ENCODE measurements at places on chromosomes 4 and X.
A peak's percentile ranks its signal among the peaks of the same experiment; 100 is the strongest.

DNA sequence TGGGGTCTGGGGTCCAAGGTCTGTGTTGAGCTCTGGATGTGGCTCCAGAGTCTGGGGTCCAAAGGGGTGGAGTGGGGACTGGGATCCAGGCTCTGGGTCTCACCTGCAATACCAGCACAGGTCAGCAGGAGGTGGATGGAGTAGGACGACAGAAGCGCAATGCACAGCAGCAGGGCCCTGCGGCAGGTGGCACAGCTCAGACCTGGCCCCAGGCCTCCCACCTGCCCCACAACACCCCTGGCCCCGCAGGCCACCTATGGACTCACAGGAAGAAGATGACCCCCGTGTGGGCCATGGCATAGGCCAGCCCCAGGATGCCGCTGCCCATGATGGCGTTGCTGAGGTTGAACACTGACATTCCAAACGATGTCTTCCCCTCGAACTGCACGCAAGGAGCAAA lies 3.4 kb downstream of the SLC38A5 start:
- no peak for DNase-seq

- DNase-seq, result peak; percentile 52
Observed at GRCh38 chr4:59553721-59554091, 1646.4 kb upstream of the ADGRL3 start.

GRCh38 chr4:123262080-123262479 lies 134.5 kb upstream of the SPRY1 start:
- no peak for DNase-seq

GRCh38 chrX:107324493-107325310 lies 118.3 kb downstream of the DNAAF6 start:
- DNase-seq, result peak; percentile 12

- DNase-seq, result peak; percentile 37
Observed at GRCh38 chr4:176726803-176727202, 65.9 kb downstream of the VEGFC start.

DNA sequence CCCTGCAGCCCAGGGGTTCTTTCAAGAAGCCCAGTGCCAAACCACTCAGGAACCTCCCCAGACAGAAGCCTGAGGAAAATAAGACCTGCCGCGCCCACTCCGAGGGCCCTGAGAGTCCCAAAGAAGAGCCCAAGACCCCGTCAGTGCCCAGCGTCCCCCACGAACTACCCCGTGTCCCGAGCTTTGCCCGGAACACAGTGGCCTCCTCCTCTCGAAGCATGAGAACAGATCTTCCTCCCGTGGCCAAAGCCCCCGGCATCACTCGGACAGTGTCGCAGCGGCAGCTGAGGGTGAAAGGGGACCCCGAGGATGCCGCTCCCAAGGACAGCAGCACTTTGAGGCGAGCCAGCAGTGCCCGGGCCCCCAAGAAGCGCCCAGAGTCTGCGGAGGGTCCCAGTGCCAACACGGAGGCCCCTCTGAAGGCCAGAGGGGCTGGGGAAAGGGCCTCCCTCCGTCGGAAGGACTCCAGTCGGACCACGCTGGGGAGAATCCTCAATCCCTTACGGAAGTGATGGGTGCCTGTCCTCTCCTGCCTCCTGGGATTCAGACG lies 40.2 kb downstream of the FHDC1 start:
- no peak for DNase-seq

DNA sequence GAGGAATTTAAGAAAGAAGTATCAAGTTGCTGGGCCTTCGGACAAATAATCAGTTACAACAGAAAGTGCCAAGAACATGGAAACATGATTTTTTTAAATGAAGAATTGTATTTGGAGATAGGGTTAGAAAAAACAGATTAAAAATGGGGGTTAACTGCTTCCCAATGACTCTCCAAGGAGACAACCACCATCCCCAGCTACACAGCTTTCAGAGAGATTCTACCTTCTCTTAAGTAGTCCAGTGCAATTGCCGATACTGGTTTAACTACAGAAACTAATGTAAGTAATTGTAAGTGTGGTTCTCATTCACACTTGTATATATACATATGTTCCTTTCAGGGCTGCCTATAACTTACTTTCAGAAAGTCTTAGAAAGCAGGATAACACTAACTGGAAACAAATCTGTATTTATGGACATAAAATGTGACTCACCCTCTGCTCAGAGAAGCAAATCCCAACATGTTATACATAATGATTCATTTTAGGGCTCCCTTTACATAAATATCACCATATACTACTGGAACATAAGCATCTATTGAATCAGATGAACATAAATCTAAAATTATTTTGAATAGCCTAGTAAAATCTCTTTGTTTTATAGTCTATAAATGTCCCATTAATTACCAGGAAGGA lies 248.9 kb upstream of the UGT8 start:
- DNase-seq, result peak; percentile 48

- DNase-seq, result no peak
Observed at GRCh38 chr4:74999714-75000309, 66.9 kb downstream of the PARM1 start.

DNA sequence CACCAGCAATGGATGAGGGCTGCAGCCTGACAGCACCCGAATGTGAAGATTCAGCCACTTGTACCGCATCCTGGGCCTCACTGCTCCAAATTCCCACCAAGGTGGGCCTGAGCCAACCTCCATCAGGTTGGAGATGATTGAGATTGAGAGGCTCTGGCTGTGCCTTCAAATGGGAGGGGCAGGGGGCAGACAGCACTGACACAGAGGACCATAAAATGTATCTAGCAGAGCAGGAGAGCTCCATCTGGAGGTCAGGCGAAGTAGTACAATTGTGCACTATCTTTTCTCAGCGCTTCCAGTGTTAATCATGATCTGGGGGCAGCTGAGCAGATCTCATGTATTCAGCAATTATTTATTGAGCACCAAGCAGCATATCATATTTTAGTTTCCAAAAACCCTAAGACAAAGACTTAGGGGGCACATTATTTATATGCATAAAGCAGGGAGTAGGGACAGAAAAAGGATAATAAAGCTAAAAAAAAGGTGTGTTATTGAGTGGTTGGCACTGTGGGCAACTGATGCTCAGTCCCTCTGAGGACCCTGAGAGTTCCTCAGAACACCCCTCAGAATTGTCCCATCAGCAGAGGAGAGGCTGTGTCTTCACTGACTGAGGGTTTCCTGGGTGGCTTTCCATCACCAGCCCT lies 31.6 kb upstream of the C1QTNF7 start:
- DNase-seq, result no peak

- no peak for DNase-seq
Observed at GRCh38 chrX:19899217-19899788, 11.9 kb upstream of the SH3KBP1 start.

DNA sequence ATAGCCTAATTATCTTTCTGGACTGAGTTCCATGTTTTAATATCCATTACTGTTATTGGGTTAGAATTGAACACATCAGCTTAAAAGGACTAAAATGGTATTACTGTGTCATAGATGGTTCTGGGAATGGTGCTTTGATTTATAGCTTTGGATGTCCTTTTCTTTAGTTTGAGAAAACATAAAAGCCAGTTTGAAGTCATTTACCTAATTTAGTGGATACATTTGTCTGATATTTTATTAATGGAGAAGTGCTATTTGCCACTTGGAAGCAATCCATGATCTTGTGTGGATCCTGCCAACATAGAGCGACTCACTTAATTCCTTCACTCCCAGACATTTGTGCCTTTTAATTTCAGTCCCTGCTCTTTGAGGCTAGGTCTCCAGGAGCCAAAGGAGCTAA lies 212.4 kb upstream of the PACRGL start:
- no peak for DNase-seq

GRCh38 chrX:120238933-120239332 lies 11.7 kb upstream of the ZBTB33 start:
- DNase-seq, result no peak

DNA sequence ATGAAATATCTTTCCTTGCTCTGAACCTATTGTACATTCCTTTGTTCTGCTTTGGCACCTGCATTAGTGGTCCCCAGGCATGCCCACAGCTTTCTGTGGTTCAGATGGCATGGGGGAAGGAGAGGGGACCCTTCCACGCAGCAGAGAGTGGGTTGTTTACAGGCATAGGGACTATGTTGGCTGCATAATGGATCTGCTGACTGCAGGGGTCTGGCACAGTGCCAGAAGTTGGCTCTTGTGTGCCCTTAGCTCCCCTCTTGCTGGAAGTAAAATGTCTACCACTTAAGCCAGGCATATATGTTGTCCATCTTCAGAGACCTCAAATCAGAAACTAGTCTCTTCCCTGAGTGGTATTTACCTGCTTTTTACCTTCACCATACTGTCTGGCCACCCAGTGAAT lies 651.9 kb upstream of the PCDH7 start:
- no peak for DNase-seq

DNA sequence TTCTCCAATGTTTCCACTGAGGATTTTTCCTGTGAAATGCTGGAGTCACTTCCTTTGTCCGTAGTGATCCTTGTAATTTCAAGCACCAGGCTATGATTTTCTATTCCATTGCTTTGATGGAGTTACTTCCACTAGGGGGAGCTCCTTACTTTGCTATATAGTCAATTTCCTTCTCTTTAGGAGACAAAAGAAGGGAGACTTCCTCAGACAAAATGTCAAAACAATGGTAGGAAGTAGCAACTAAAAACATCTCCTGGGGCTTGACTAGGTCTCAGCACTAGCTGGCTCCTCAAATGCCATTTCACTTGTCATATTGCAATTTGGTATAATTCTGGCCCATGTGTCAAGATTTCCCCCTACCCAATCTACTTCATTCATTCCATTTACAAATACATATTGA lies 24.1 kb downstream of the ZCCHC12 start:
- DNase-seq, result peak; percentile 12

DNA sequence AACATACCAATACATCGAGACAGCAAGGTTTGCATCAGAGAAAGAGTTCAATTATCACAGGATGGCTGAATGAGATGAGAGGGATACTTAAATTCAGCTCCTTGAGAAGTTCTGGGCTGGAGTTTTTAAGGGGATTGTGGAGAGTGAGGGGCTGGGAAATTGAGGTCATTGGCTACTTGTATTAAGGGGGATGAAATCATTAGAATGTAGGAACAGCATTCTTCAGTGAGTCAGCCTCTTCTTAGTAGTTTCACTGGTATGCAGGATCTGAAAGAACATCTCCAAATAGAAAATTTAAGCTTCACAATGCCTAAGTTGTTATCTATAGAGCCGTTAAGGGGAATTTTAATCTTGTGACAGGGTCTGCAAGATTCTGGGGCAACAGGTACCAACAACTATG lies 211.6 kb upstream of the TAPT1 start:
- peak; percentile 82 for DNase-seq

GRCh38 chr4:173332963-173333657 lies 1.0 kb downstream of the HMGB2 start:
- DNase-seq, result no peak

DNA sequence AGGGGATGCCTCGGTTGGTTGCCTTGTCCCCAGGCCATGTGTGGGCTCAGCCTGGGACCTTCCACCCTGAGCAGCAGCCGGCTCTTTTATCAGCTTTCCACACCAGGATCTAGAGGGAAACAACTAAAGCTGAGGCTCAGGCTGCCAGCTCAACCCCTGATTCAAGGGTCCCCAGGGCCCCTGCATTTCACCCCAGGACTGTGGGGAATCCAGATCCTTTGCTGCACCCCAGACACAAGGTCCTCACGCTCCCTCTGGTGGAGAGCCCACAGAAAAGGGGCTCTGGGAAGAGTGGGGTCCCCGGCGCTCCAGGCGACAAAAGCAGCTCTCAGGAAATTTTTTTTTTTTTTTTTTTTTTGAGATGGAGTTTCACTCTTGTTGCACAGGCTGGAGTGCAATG lies 64.3 kb downstream of the ZFYVE28 start:
- no peak for DNase-seq

DNA sequence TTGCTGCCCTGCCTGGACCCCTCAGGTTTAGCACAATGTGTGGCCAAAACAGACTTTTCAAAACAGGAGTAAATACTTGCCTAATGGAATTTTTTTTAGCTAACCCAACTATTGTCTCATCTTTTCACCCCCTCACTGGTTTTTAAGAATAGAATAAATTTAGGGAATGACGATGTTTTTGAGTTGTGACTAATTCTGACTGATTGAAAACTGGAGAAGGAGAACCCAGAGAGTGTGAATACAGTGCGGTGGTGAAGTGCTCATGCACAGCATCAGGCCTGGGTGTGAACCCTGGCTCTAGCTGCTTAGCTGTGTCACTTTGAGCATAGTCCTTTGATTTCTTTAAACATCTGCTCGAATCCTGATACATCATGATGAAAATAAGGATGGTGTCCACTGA lies 10.5 kb downstream of the ANTXR2 start:
- no peak for DNase-seq

DNA sequence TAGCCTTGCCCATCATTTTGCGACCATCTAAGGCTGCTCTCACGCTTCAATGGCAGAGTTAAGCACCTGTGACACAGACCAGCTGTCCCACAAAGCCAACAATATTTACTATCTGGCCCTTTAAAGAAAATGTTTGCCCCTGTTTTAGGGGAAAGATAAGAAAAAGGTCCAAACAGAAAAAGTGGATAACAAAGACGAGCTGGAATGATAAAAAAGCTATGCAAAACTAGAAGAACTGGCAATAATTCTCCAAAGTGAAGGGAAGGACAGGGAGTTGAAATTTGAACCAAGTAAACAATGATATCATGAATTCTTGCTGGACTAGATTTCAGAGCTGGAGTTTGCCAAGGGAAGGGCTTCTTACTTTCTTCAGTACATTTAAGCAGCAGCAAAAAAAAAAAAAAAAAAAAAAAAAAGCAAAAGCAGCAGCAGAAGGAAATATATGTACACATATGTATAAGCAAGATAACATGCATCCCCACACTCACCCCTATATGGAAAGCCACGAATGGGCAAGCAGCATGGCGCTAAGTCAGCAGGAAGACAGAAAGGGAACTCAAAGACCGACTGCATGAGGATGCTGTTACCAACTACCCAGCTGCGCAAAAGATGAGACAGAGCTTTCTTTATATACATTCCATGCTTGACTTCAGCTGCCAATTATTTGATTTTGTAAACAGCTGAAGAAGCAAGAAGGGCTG lies 12.5 kb downstream of the TRAPPC2 start:
- DNase-seq, result peak; percentile 47

- DNase-seq, result no peak
Observed at GRCh38 chr4:165921546-165921945, 48.5 kb downstream of the TLL1 start.

DNA sequence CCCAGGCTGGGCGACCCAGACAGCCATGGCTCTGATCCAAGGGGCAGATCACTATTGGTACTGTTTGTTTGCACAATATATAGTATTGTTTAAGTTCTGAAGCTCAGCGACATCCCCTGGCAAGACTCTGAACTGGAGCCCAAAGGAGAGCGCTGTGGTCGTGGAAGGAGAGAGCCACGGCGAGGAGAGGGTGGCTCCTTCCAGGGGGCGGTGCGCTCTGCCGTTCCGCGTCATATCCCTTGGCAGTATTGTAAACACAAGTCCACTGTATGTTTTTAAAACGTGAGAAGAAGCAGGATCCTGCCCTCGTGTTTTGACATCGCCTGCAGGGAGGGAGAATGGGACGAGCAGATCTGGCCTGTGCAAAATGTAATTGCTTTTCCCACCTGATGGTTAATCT lies 185.5 kb downstream of the RAB28 start:
- DNase-seq, result no peak

All from astrocyte (in vitro differentiated cells and primary cell).